ENCODE measurements at places on chromosomes 6 and 20. TPM values are rescaled to one million over a fixed set of nuclear protein-coding genes. Genes with fewer than 3 reads are reported as not detected.

- H3K27ac ChIP-seq: no peak overlapping the region
- no peak overlapping the region for H3K4me3 ChIP-seq
- H3K4me1 ChIP-seq: no peaks in the 10 kb centered on the region
- DNase-seq: no peak
Measured at GRCh38 chr6:20575125-20575524, 40.9 kb downstream of the CDKAL1 start.

- H3K27ac ChIP-seq: no peak overlapping the region
- no peak for DNase-seq
- no peak overlapping the region for H3K4me3 ChIP-seq
- H3K36me3 ChIP-seq: no peaks in the 10 kb centered on the region
- H3K4me1 ChIP-seq: no peaks in the 10 kb centered on the region
Measured at GRCh38 chr6:68238097-68238601, 396.9 kb upstream of the ADGRB3 start.

The DYNLT2 gene
- 1.5 TPM for polyA plus RNA-seq

DNA sequence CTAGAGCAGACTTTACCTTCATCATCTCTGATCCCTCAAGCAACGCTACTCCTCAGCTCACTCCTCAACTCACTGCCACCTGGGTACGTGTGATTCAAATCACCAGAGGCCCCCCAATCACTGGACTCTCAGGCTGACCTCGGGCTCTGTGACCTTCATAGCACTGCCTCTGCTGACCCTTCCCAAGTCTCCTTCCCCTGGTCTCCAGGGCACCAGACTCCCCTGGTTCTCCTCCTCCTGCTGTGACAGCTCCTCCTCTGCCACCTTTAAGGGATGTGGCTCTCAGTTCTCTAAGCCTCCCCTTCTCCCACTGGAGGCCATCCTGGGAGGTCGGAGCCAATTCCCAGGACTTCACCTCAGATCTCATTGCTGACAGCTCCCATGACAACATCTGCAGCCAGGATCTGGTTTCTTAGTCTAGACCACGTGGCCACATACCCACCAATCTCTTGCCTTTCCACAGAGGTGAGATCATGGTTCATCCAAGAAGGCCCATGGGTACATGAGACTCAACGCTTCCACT is 90.4 kb downstream of the NFATC2 start:
- DNase-seq: no peak
- no peak overlapping the region for H3K4me3 ChIP-seq
- peaks cover 11% of the 10 kb centered on the region for H3K4me1 ChIP-seq

- H3K27me3 ChIP-seq: no peaks in the 10 kb centered on the region
- H3K27ac ChIP-seq: peak overlapping the region; percentile 87
- H3K4me1 ChIP-seq: peaks cover 55% of the 10 kb centered on the region
- peak overlapping the region; percentile 12 for H3K4me3 ChIP-seq
- peak; percentile 15 for DNase-seq
Measured at GRCh38 chr20:35489717-35490116, 34.3 kb downstream of the CEP250 start.

DNA sequence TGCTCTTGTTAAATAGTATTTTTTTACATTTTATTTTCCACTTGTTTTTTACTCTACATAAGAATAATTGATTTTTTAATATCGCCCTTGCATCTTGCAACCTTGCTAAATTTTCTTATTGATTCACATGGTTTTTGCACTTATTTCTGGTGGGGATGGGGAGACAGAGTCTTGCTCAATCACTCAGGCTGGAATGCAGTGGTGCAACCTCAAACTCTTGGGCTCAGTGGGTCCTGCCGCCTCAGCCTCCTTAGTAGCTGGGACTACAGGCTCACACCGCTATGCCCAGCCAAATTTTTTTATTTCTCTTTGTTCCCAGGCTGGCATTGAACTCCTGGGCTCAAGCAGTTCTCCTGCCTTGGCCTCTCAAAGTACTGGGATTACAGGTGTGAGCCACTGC is 30.3 kb downstream of the LIN28B start:
- no peaks in the 10 kb centered on the region for H3K27me3 ChIP-seq
- no peak overlapping the region for H3K27ac ChIP-seq
- H3K4me3 ChIP-seq: no peak overlapping the region

DNA sequence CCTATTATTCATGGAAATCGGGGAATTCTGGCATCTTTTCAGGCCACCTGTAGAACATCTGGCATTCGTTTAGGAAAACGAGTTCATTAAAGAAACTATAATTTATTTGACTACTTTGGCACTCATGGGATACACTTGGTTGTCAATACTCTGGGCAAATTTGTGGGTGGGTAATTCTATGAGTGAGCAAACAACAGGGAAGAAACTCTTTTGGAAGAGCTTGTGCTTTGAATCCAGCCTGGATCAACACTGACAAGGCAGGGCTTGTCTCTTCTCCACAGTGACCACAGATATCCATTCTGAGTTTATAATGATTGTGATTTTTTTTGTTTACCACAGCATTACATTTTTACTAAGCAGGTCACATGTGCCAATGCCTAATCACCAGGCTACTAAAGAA is 394.7 kb downstream of the THBS2 start:
- H3K36me3 ChIP-seq: no peaks in the 10 kb centered on the region
- no peak overlapping the region for H3K4me3 ChIP-seq
- H3K27me3 ChIP-seq: no peaks in the 10 kb centered on the region
- DNase-seq: no peak
- no peak overlapping the region for H3K27ac ChIP-seq

DNA sequence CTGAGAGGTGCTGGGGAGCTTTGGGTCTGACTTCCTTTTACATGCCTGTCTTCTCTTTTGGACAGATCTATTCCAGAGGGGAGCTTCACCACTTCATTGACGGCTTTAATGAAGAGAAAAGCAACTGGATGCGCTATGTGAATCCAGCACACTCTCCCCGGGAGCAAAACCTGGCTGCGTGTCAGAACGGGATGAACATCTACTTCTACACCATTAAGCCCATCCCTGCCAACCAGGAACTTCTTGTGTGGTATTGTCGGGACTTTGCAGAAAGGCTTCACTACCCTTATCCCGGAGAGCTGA is 13.1 kb downstream of the PRDM1 start:
- peaks cover 4% of the 10 kb centered on the region for H3K36me3 ChIP-seq
- peak overlapping the region; percentile 94 for H3K4me3 ChIP-seq
- no peak for DNase-seq
- peaks cover 71% of the 10 kb centered on the region for H3K4me1 ChIP-seq

The FLRT3 gene
- not detected for polyA plus RNA-seq

The RAET1G gene
- polyA plus RNA-seq: not detected

The SEMG1 gene
- polyA plus RNA-seq: not detected

Data from CD4-positive, alpha-beta memory T cell (primary cell).